Kidney (tissue), 22 donors: ENCODE measurements at places on chromosomes 11 and 22.
A peak's percentile ranks its signal among the peaks of the same experiment; 100 is the strongest.

GRCh38 chr11:110501428-110501827 is 71.7 kb downstream of the FDX1 start:
- DNase-seq = no peak

- no peak for DNase-seq
Measured at GRCh38 chr11:35210876-35211546, 72.0 kb downstream of the CD44 start.

DNA sequence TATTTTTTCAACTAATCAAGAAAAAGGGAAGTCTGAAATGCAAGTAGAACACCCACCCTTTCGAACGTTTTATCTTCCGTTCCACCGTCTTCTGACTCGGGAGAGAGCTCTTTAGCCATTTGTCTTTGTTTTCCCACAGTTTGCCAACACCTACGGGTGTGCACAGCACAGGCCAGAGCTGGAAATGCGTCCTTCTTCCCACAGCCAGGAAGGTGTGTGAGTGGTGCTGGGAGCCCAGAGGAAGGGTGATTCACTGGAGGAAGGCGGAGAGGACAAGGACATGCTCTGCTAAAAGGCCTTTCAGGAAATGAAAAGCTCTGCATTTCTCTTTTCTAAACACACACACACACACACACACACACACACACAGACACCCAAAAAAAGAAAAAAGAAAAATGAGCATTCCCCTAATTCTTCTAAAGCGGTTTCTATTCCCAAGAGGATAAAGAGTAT is 18.5 kb downstream of the ENDOD1 start:
- peak; percentile 45 for DNase-seq

- DNase-seq = no peak
Measured at GRCh38 chr11:65695459-65696241, 16.4 kb upstream of the KAT5 start.

- peak; percentile 81 for DNase-seq
Measured at GRCh38 chr11:123429913-123430720, at the start of gene GRAMD1B. Gene GRAMD1B (plus strand): TSS chr11:123430269. CDS start chr11:123430793, 524 bp downstream.

- no peak for DNase-seq
Measured at GRCh38 chr11:112583261-112583893, 322.7 kb upstream of the PLET1 start.

- DNase-seq = no peak
Measured at GRCh38 chr22:48765595-48765994, 1062.1 kb downstream of the BRD1 start.

- no peak for DNase-seq
Measured at GRCh38 chr11:8097062-8097461, 16.1 kb downstream of the TUB start.

- no peak for DNase-seq
Measured at GRCh38 chr22:43295173-43295572, 48.0 kb downstream of the SCUBE1 start.

DNA sequence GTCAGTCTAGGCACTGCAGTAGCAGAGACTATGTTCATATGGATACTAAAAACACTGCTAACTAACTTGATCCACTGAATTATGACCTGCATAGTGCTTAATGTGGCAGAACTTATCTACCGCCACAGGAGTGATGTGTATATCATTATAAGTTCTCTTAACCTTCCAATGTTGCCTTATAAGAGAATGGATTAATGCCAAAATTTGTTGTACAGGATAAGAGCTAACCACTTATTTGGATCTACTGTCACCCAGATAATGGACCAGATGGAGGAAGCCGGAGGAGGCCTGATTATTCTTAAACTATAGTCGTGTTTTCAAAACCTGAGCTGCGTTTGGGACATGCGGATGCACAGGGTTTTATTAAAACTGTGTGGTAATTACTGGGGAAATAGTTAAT is 1.9 kb upstream of the OR51B4 start:
- no peak for DNase-seq

GRCh38 chr22:44972363-44973083 is 37.3 kb downstream of the PHF21B start:
- DNase-seq = no peak

GRCh38 chr22:40107851-40108378 is 69.8 kb upstream of the TNRC6B start:
- no peak for DNase-seq

DNA sequence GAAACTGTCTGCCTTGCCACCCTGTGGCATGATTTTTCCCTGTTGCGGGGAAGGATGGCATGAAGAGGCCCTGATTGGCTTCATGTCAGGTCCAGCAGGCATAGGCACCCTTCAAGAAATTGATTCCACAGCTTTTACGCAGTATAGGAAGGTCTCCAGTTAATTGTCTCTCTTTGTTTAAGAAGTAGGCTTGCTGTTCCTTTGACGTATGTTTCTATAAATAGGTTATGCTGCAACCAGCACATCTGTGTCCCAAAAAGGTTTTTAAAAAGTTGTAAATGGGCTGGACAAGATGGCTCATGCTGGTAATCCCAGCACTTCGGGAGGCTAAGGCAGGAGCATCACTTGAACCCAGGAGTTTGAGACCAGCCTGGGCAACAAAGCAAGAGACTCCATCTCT is 62.6 kb downstream of the CD6 start:
- no peak for DNase-seq

DNA sequence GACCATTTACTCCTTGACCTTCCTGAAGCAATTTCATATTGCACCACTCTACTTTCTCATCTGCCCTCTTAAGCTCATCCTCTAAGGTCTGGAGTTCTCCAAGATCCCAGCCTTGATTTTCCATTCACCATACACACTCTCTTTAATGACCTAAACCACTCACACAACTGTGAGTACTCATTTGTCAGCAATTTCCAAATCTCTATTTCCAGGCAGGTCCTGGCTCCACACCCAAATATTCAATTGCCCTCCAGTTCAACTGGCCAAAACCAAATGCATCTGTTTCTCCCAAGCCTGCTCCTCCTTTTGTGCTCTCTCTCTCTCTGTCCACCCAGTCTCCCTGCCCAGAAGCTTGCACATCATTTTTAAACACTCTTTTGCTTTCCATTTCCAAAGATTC is 39.6 kb downstream of the NEU3 start:
- DNase-seq = no peak

DNA sequence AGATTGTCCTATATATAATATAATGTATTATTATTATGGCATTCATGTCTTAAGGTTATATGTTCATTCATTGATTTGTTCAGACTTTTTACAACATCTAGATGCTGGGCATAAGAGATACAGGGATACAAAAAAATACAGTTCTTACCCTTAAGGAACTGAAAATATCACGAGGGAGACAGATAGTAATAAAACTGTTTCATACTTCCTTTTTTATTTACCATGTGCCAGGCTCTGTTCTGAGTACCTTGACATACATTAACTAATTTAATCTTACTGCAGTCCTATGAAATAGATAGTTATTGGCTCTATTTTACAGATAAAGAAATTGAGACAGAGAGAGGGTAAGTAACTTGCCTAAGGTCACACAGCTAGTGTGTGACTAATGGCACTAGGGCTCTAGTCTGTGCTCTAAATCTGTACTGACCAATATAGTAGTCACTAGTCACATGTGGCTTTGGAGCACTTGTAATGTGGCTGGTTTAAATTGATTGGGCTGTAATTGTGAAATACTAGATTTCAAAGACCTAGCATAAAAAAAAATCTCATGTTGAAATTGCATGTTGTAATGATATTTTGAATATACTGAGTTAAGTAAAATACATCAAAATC is 21.3 kb downstream of the TRIM44 start:
- no peak for DNase-seq

- peak; percentile 53 for DNase-seq
Measured at GRCh38 chr11:63745304-63746170, 23.0 kb downstream of the ZFTA start.

GRCh38 chr11:126833065-126833464 is 167.5 kb downstream of the KIRREL3 start:
- DNase-seq = no peak

DNA sequence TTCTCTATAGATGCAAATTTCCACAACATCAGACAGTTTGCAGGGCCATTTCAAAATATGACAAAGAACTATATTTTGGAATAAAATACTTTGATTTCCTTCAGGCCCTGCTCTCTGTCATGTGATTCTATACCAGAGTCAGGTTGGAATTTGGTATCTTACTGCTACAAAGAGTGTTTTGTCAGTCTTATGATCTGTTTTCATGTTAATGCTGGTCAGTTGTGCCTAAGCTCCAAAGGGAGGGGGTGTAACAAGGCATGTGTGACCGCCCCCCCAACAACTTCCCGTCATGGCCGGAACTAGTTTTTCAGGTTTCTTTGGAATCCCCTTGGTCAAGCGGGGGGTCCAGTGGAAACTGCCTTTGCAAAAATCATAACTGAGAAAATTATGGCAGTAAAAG is 15.1 kb downstream of the C11orf96 start:
- no peak for DNase-seq

DNA sequence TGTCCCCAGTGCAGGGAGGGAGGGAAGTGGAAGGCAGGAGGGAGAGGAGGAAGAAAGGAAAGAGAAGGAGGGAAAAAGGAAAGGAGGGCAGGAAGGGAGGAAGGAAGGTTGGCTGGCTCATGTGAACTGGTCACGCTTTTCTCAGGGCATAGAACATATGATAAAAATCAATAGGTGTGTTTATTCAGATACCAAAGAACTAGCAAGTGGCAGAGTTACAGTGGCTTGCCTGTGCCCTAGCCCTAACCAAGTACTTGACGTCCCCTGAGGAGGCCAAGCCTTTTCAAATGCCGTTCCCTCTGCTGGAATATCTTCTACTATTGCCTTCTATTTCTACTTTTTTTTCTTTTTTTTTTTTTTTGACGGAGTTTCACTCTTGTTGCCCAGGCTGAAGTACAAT is 33.5 kb downstream of the CHRDL2 start:
- no peak for DNase-seq

- DNase-seq = no peak
Measured at GRCh38 chr11:77656362-77656761, 18.8 kb upstream of the CLNS1A start.

GRCh38 chr11:2655834-2656622 is 43.8 kb downstream of the KCNQ1OT1 start:
- no peak for DNase-seq

- DNase-seq = no peak
Measured at GRCh38 chr22:35900483-35901168, 128.0 kb downstream of the RBFOX2 start.

GRCh38 chr11:102117472-102118113 is 7.3 kb downstream of the YAP1 start:
- DNase-seq = no peak

DNA sequence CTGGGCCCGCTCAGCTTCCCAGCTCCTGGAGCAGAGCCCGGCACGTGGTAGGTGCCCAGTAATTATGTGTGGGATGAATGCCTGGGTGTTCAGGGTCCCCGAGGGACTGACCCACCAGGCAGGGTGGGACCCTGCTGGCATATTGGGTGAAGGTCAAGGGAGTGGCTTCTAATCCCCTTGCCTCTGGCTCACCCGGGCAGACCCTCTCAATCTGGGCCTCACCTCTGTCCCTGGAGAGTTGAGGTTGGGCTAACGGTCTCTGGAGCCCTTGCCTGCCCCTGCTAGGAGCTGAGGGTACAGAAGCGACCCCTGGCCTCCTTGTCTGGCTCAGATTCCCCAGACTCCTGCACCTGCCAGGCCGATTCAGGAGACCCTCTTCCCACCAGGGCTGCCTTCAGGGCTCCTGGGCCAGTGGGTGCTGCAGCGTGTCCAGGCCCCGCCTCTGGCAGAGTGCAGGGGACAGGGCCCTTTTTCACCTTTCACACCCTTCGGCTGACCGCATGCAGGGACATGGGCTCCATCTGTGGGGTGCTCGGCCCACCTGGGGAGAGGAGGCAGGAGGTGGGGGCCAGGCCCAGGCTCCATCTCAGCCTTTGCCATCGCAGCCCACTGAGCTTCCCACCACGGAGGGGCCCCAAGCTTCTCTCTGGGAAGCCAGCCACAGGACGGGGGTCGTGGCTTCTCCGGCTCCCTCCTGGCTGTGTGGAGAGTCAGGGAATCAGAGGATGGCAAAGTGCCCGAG is 3.8 kb upstream of the CTSD start:
- DNase-seq = no peak

DNA sequence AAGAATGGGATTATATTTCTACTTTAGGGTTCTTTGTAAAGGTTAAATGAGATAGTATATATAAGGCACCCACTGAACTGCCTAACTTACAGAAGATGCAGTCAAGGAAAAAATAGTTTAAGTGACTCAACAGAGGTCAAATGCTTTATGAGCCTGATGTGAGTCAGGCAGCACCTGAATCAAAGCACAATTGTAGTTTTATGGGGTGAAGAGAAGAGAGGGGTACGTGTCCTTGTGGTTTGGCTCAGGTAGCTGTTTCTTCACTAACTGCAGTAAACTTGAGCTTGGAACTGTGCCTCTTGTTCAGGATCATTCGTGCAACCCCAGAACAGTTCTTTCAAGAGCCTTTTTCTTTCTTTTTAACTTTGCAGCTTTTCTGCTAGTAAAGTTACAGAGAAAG is 125.2 kb upstream of the SPON1 start:
- DNase-seq = no peak

DNA sequence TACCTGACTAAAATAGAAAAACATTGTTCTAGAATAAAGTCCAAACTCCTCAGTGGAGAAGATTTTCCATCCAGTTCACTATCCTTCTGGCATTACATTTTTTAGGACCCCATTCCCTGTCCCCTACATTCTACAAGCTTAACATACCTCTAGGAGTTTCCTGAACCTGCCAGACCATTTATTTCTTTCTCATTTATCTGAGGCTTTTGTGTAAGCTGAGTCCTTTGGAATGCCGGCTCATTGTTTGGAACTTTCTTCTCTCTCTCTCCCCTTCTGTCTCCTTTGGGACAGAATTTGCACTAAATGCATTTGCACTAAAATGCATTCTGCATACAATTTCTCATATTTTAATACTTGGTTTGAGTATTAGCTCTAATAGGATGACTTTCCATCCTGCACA is 393.0 kb upstream of the ANO3 start:
- no peak for DNase-seq

- no peak for DNase-seq
Measured at GRCh38 chr11:32099516-32099915, 8.6 kb downstream of the RCN1 start.

DNA sequence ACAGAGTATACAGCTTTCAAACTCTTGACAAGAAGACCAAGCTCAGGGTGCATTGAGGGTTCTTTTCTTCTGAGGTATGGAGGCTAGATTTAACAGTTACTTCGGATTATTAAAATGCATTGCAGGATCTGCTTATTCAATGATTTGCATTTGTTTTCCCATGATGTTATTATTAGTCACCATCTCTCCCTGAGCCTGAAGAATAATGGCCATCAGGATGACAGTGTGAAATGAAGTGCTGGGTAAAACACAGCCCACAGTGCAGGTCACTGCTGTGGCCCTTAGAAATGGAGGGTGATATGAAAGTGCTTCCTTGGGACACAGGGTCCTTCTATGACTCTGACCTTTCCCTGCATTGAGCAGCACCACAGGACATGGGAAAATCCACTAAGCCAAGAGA is 40.0 kb downstream of the TECTA start:
- no peak for DNase-seq

- no peak for DNase-seq
Measured at GRCh38 chr11:117735350-117735977, 61.6 kb downstream of the DSCAML1 start.
